ENCODE measurements at places on chromosomes 1 and 21.

GRCh38 chr1:67675800-67676199 is 9.2 kb upstream of the GADD45A start:
- DNase-seq = no peak

DNA sequence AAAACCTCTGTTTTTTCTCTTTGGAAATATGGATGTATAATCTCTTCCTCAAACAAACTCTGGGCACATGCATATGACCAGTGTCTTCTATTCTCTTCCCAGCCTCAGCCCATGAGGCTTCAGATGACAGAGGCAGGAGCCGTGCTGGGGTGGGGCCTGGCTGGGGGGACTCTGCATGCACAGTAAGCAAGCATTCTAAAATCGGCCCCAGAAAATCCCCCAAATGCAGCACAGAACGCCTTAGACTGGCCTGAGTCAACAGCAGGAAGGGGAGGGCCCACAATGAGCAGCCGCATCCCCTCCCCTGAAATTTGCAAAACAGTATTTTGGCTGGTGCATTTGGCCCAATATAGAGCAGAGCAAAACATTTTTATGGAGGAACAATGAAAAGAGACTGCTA is 47.8 kb downstream of the ITPKB start:
- no peak for DNase-seq

DNA sequence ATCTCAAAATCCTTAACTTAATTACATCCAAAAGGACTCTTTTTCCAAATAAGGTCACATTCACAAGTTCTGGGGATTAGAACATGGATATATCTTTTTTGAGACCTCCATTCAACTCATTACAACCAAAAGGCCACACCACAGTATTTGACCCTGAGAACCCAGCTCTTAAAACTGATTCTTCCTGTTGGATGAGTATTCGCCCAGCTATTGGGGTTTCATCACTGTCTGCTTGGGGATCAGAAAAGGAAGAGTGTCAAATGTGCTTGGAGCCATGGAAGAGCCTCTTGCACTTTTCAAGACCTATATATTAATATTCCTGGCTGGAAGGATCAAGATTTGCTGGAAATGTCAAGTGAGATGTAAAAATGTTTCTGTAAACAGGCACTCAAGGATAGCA is 5.4 kb upstream of the TINAGL1 start:
- no peak for DNase-seq

DNA sequence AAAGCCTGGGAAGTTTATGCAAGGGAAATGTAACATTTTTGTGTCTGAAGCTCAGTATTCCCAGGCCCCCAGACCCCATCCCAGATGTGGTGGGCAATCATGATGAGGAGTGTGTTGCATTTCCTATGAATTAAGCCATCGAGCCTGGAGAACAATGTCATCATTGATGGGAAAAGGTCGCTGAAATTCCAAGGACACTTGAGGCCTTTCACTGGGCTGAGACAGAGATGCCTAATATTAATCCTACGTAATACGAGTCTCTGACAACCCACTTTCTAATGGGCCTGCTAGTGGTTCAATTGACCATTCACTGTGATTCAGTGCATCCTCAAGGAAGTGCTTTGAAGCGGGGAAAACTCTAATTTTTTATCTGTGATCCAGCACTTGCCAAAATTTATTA is 291.6 kb downstream of the PLPP3 start:
- no peak for DNase-seq

DNA sequence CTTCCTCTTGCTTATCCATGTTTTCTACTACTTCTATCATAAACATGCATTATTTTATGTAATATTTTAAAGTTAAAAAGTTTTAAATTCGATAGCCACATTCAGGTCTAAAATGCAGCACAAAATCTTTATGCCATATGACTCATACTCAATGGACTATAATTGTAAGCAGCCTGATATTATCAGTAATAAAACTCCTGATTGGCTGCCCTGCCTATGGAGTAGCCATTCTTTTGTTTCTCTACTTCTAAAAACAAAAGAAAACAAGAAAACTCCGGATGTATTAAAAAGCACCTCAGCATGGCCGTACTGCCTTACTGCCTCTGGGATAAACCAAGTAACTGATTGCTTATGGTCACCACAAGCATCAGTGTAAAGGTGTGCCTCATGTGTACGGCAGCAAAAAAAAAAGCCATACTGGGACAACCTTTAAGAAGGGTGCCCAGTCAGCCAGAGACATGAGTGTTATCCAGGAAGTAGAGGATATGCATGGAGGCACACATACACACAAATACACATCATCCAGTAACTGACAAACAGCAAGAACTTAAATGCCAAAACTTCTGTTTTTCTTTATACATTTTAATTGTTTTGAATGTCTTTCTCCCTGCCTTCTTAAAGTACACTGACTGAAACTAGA is 9.2 kb downstream of the SLC35D1 start:
- no peak for DNase-seq

GRCh38 chr1:218869276-218869675 is 304.4 kb upstream of the LYPLAL1 start:
- no peak for DNase-seq

DNA sequence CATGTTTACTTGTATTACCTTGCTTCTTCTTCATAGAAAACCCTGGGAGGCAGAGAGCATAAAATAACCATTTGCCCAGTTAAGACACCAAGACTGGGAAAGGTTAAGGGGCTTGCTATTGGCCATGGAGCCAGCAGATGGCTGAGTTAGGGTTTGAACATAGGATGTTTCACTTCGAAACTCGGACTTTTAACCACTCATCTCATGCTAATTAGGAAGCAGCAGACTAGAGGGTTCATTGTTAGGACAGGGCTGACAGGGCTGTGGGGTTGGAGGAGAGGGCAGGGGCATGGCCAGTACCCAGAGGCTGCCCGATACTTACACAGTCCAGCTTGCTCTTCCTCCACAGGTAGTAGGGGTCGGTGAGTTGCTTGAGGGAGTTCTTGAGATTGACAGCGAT is 17.0 kb downstream of the SLC26A9 start:
- DNase-seq = no peak

GRCh38 chr1:91523482-91523881 is 22.8 kb downstream of the CDC7 start:
- no peak for DNase-seq

DNA sequence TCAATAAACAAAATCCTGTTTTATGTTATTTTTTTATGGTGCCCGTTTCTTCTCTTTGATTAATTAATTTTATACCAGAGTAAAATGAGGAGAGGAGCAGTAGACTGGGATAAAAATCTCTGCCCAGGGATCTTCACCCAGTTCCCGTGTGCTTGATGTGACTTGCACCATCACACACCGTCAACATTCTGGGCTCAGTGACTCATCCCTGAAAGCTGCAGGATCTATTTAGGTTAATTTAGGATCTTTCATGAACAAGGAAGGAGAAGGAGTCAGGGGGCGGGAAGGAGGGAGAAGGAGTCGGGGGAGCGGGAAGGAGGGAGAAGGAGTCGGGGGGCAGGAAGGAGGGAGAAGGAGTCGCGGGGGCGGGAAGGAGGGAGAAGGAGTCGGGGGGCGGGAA is 182.4 kb downstream of the SMYD3 start:
- no peak for DNase-seq

GRCh38 chr1:22043198-22043769 is 9.2 kb upstream of the CDC42 start:
- DNase-seq = no peak

- DNase-seq = no peak
Measured at GRCh38 chr1:8871539-8871935, 6.9 kb downstream of the ENO1 start.
